Thymus (tissue), 14 donors: ENCODE measurements at places on chromosomes 4 and X. TPM values are rescaled to one million over a fixed set of nuclear protein-coding genes. Genes with fewer than 3 reads are reported as not detected.

DNA sequence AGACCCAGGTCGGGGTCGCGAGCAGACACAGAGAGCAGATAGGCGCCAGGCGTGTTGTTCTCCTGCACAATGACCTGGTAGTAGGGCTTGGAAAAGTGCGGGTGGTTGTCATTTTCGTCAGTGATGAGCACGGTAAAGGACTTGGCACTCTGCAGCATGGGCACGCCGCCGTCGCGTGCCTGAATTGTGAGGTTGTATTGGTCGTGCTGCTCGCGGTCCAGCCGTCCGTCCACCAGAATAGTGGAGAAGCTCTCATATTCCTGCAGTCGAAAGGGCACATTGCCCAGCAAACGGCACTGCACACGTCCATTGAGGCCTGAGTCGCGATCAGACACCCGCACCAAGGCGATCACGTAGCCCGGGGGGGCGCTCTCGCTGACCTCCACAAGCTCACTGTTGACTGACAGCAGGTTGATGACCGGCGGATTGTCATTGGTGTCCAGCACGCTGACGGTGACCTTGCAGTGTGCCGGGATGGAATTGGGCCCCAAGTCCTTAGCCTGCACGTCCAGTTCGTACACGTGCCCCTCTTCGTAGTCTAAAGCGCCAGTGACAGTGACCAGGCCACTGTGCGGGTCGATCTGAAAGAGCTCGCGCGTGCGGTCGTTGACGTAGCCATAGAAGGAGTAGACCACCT lies 2.8 kb downstream of the PCDH19 start:
- H3K27ac ChIP-seq, result no peak overlapping the region
- H3K36me3 ChIP-seq, result no peaks in the 10 kb centered on the region
- no peak overlapping the region for H3K4me3 ChIP-seq
- peaks cover 62% of the 10 kb centered on the region for H3K27me3 ChIP-seq

The CFP gene
- 27.8 TPM for polyA plus RNA-seq

GRCh38 chrX:10157543-10157942 lies 768 bp downstream of the CLCN4 start:
- H3K27me3 ChIP-seq, result no peaks in the 10 kb centered on the region
- no peaks in the 10 kb centered on the region for H3K4me1 ChIP-seq
- no peak overlapping the region for H3K27ac ChIP-seq
- H3K36me3 ChIP-seq, result no peaks in the 10 kb centered on the region
- DNase-seq, result no peak

The SLITRK2 gene
- 0.84 TPM for polyA plus RNA-seq

GRCh38 chr4:2253160-2254084 lies 8.5 kb downstream of the MXD4 start:
- H3K4me3 ChIP-seq, result no peak overlapping the region
- H3K27ac ChIP-seq, result no peak overlapping the region
- peaks cover 92% of the 10 kb centered on the region for H3K36me3 ChIP-seq
- no peak for DNase-seq
- peaks cover 3% of the 10 kb centered on the region for H3K4me1 ChIP-seq

The PABPC4L gene
- 1.0 TPM for polyA plus RNA-seq

DNA sequence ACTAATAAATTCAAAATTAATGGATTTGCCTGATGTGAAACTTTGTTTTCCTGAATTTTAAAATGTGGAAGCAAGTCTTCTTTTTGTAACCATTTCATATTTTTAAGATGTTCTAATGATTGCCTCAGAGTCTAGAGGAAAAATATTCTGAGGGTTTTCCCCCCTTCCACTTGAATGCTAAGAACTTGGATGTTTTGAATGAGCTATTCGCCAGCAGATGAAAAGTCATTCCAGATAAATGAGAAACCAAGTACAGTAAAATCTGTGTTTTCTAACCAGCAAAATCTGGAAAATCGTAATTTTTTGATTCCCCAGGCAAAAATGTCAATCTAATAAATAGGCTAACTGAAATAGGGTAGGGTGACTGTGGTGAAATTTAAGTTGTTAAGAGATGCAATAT lies 45.6 kb downstream of the SLIT2 start:
- H3K4me1 ChIP-seq, result no peaks in the 10 kb centered on the region
- no peaks in the 10 kb centered on the region for H3K36me3 ChIP-seq
- no peak overlapping the region for H3K4me3 ChIP-seq
- DNase-seq, result no peak

The SSX1 gene
- polyA plus RNA-seq, result 0.09 TPM

The CDX4 gene
- not detected for polyA plus RNA-seq

GRCh38 chr4:2102045-2102883 lies 43.1 kb downstream of the NAT8L start:
- no peaks in the 10 kb centered on the region for H3K36me3 ChIP-seq
- no peaks in the 10 kb centered on the region for H3K4me1 ChIP-seq
- H3K27me3 ChIP-seq, result peaks cover 5% of the 10 kb centered on the region
- no peak for DNase-seq
- no peak overlapping the region for H3K4me3 ChIP-seq

DNA sequence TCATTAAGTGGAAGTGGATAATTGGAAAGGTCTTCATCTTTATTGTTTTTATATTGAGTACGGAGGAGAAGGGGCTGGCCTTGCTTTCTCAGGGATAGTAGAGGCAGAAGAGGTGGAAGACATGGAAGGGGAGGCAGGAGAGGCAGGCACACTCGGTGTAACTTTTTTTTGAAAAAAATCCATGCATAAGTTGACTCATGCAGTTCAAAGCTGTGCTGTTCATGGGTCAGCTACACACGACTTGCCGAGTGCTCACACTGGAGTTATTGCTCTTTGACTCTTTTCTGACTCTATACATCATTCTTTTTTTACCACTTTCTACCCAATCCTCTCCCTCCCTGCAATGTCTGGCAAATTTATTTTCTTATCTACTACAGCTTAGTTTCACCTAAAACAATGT lies 158.3 kb upstream of the AADAT start:
- H3K27ac ChIP-seq, result no peak overlapping the region
- no peaks in the 10 kb centered on the region for H3K4me1 ChIP-seq
- no peaks in the 10 kb centered on the region for H3K36me3 ChIP-seq
- H3K27me3 ChIP-seq, result no peaks in the 10 kb centered on the region

The PDCL2 gene
- 0.11 TPM for polyA plus RNA-seq

GRCh38 chr4:159697322-159698283 lies 594.7 kb downstream of the RAPGEF2 start:
- DNase-seq, result no peak
- H3K27ac ChIP-seq, result no peak overlapping the region
- no peaks in the 10 kb centered on the region for H3K4me1 ChIP-seq
- H3K27me3 ChIP-seq, result no peaks in the 10 kb centered on the region
- H3K36me3 ChIP-seq, result no peaks in the 10 kb centered on the region
- no peak overlapping the region for H3K4me3 ChIP-seq

GRCh38 chr4:153154007-153154975 lies 50.0 kb upstream of the TRIM2 start:
- no peak for DNase-seq
- peaks cover 14% of the 10 kb centered on the region for H3K4me1 ChIP-seq
- H3K4me3 ChIP-seq, result peak overlapping the region; percentile 57
- peak overlapping the region; percentile 71 for H3K27ac ChIP-seq
- H3K36me3 ChIP-seq, result no peaks in the 10 kb centered on the region

DNA sequence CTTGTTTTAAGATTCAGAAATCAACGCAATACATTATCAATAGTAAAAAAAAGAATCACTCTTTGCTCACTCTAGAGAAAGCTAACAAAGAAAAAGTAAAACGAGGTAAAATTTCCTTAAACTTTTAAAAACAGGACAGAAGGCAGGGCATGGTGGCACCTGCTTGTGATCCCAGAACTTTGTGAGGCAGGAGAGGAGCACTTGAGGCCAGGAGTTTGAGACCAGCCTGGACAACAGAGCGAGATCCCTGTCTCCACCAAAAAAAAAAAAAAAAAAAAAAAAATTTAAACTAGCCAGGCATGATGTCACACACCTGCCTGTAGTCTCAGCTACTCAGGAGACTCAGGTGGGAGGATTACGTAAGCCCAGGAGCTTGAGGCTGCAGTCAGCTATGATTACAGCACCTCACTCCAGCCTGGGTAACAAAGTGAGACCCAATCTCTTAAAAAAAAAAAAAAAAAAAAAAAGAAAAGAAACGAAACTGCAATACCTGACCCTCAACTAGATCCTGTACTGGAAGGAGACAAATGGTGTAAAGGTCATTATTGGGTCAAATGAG lies 3.5 kb downstream of the CCNI start:
- no peak for DNase-seq
- peaks cover 10% of the 10 kb centered on the region for H3K4me1 ChIP-seq
- no peak overlapping the region for H3K4me3 ChIP-seq
- peak overlapping the region; percentile 31 for H3K27ac ChIP-seq

GRCh38 chr4:124265701-124266100 lies 446.8 kb downstream of the ANKRD50 start:
- no peaks in the 10 kb centered on the region for H3K27me3 ChIP-seq
- no peaks in the 10 kb centered on the region for H3K4me1 ChIP-seq
- DNase-seq, result no peak

The EDA gene
- 1.5 TPM for polyA plus RNA-seq

GRCh38 chr4:52579602-52580272 lies 79.4 kb downstream of the USP46 start:
- no peak overlapping the region for H3K27ac ChIP-seq
- no peaks in the 10 kb centered on the region for H3K27me3 ChIP-seq
- H3K4me1 ChIP-seq, result no peaks in the 10 kb centered on the region
- no peak overlapping the region for H3K4me3 ChIP-seq
- no peaks in the 10 kb centered on the region for H3K36me3 ChIP-seq
- no peak for DNase-seq

- H3K36me3 ChIP-seq, result no peaks in the 10 kb centered on the region
- no peaks in the 10 kb centered on the region for H3K27me3 ChIP-seq
- no peak overlapping the region for H3K27ac ChIP-seq
- no peak for DNase-seq
- no peak overlapping the region for H3K4me3 ChIP-seq
Observed at GRCh38 chr4:38180456-38180855, 220.3 kb downstream of the PTTG2 start.

The NPY1R gene
- polyA plus RNA-seq, result 2.2 TPM

DNA sequence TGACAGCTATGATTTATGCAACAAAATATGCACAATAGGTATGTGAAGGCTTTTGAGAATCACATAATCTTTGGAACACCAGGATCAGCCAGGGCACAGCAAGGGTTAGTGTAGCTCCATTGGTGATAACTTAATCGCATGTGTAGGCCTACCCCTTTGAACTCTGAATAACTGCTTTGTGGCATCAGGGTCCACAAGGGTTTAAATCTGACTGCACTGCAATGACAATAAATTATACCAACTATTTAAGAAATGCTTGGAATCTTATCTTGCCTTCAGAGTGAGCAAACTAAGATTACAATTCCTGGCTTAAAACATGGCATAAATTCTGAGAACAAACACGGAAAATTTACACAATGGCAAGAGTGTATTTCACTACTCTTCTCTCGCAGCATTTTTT lies 245.8 kb downstream of the FBXO8 start:
- no peaks in the 10 kb centered on the region for H3K4me1 ChIP-seq
- no peaks in the 10 kb centered on the region for H3K36me3 ChIP-seq
- H3K4me3 ChIP-seq, result no peak overlapping the region
- no peaks in the 10 kb centered on the region for H3K27me3 ChIP-seq
- H3K27ac ChIP-seq, result no peak overlapping the region

The DEFB131A gene
- not detected for polyA plus RNA-seq

GRCh38 chr4:139635966-139636365 lies 29.7 kb upstream of the MGST2 start:
- no peak for DNase-seq
- H3K27me3 ChIP-seq, result no peaks in the 10 kb centered on the region
- no peak overlapping the region for H3K27ac ChIP-seq
- no peaks in the 10 kb centered on the region for H3K4me1 ChIP-seq
- no peaks in the 10 kb centered on the region for H3K36me3 ChIP-seq
